ENCODE measurements at places on chromosomes 3 and 15.

DNA sequence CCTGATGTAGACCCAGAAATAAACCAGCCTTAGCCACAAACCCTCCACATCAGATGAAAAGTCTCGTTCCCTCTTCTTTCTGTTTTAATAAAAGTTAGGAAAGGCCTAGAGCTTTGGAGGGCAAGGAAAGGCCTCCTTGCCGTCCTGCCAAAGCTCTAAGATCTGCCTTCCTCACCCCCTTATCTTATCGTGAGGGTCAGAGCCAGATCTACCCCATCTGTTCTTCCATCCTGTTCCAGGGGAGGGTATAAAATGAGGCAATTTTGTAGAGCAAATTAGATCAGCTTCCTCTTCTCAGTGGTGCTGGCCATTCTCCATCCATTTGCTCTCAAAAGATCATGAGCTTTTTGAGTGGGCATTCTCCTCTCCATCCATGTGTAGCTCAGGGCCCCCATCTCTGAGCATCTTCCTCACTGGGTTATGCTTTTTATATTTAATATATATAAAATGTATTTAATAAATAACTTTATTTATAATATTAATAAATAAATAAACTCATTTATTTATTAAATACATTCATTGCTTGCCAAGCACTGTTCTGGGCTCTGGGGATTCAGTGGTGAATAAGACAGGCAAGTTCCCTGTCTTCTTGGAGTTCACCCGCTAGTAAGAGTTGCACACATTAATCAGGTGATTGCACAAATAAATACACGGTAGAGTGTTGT, 2.0 kb upstream of the SLC24A1 start:
- DNase-seq, result no peak

- no peak for DNase-seq
Observed at GRCh38 chr3:59563072-59563605, 513.3 kb upstream of the CFAP20DC start.

- DNase-seq, result peak; percentile 12
Observed at GRCh38 chr15:90266485-90266884, 1.0 kb downstream of the NGRN start.

DNA sequence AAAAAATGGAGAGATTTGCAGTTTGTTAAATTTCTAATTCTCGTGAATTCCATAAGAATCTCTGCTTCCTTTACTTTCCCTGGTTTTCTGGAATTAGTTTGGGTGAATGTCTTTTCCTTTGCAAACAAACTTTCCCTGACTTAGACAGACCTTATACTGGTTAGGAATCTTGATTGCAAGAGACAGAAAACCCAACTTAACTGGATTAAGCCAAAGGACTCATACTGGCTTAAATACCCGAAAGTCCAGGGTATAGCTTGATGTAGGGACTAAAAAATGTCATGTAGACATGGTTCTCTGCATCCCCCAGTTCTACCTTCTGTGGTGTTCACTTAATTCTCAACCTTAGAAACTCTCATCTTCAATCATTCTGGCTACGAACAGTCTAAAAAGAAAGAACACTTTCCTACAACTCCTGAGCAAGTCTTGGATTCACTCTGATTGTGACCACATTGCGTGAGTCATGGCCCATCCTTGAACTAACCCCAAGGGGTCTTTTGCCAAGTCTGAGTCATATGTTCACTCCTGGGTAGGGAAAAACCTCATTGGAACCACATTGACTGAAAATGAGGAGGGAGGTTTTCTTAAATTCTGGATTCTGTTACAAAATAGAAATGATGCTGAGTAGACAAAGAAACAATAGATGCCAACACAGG, 136.0 kb upstream of the DAZL start:
- no peak for DNase-seq

GRCh38 chr15:90249203-90249863, at the start of gene TTLL13:
TTLL13 (plus strand) TSS chr15:90249556; CDS start chr15:90250631, 1,075 bp downstream.
- no peak for DNase-seq

- DNase-seq, result no peak
Observed at GRCh38 chr15:63458026-63458425, 46.4 kb upstream of the USP3 start.

- DNase-seq, result no peak
Observed at GRCh38 chr3:119434703-119435102, 28.7 kb downstream of the TMEM39A start.

- no peak for DNase-seq
Observed at GRCh38 chr15:90297021-90297420, 31.5 kb downstream of the NGRN start.

DNA sequence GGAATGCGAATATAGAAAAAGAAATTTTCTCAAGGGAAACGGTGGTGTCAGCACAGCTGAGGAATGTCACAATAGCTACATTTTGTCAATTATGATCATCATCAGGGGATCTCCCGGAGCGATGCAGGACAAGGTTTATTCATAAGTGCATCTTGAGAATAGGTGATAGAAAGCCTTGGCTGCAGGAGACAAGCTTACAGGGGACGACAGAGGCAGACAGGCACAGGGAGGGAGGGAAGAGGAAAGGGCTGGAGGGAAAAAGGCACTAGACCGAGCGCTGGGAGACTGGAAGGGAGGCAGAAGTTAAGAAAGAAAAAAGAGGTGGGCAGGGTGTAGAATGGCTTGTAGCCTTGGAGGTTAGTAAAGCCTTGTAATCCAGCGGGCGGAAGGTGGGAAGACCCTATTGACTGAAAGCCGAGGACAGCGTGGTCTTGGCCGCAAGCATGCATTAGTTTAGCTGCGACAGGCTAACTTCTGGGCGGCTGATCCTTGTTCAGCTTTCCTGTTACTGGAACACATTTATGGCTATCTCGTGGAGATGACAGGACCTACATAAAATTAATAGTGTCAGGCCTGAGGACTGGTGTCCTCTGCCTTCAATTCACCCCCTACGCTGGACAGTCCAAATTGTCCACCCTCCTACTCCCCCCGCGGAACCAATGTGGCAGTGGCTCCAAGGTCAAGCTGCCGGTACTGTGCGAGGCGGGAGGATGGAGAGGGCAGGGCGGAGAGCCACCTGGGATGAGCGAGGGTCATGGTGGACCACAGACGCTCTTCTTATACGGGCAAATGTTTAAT, 1.4 kb upstream of the NECTIN3 start:
- DNase-seq, result peak; percentile 1

GRCh38 chr3:128537091-128537703, 44.2 kb upstream of the GATA2 start:
- no peak for DNase-seq

GRCh38 chr3:126658584-126658983, 3.7 kb upstream of the TXNRD3 start:
- DNase-seq, result no peak

DNA sequence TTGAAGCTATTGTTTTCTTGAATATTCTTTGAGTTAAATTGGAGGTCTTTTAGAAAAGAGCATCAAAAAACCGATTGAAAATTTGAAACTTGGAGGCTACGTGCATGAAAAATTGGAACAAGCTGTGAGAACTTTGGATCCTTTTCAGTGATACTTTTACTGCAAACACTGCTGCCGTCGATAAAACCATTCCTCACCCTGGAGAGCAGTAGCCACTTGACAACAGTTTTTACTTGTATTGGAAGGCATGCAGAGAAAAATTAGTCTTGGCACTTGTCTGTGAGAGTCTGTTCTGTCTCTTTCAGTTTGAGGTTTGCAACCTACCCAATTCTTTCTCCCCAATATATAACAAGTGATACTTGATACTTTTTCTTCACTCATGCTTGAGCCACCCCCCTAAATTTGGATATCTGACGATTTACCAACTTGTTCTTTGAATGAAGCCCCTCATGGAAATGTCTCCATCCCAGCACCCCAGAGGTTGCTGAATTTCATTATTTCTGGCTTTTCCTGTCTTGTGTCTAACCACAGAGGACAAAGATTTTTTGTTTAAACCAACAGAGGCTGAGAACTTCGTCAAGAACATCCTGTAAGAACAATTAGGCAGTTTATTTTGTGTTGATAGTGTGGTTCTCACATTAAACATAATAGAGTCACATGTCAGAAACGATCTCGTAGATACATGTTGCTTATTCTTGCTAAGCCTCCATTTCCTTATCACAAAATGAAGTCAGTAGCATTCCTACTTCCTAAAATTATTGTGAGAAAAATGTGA, 307.3 kb upstream of the PLSCR5 start:
- DNase-seq, result no peak

DNA sequence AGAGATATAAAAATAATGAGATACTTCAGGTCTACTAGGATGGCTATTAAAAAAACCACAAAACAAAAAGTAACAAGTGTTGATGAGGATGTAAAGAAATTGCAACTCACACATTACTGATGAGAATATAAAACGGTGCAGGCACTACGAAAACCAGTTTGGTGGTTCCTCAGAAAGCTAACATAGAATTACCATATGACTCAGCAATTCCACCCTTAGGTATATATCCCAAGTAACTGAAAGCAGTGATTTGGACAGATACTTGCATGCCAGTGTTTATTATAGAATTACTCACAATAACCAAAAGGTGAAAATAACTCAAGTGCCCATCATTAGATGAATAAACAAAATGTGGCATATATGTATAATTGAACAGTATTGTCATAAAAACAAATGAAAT, 87.5 kb upstream of the MELTF start:
- no peak for DNase-seq

DNA sequence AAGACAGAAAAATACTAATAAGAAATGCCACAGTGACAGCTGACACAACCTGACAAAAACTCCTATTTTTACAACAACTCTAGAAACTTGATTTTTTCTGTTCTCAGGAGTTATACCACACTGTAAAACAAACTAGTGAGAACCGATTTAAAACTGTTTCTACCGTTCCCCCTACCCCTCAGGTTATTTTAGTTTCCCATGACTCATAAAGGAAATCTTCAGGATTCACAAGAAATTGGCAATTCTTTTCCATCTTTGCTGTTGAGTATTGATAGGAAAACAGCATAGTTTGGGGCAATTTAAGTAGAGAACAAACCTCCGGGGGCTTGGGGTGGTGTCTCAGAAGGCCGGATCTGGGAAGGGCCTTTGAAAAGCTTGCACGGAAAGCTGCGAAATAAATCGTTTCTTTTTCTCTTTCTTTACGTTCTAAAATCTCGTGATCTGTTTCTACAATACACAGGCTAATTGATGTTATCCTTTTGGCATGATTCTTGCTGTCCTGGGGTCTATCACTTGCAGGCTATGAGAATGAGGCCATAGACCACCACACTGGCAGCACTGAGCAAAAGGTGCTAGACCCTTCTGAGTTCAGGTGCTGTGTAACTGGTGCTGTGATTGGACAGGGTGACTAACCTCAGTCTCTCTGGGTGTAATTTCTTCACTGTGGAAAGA, 89.3 kb downstream of the LPP start:
- DNase-seq, result no peak

- DNase-seq, result no peak
Observed at GRCh38 chr3:151578495-151578894, 117.6 kb upstream of the IGSF10 start.

Measured in T-helper 9 cell (primary cell).